ENCODE measurements at places on chromosomes 2 and 18.

DNA sequence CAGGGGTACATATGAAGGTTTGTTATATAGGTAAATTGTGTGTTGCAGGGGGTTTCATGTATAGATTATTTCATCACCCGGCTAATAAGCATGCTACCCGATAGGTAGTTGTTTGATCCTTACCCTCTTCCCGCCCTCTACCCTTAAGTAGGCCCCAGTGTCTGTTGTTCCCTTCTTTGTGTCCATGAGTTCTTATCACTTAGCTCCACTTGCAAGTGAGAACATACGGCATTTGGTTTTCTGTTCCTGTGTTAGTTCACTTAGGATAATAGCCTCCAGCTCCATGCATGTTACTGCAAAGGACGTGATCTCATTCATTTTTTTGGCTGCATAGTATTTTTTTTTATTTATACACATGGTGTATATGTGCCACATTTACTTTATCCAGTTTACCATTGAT, 34.2 kb upstream of the ELAC1 start:
- DNase-seq, result no peak

GRCh38 chr2:62215306-62216064, 19.6 kb downstream of the B3GNT2 start:
- no peak for DNase-seq

- no peak for DNase-seq
Observed at GRCh38 chr2:176066645-176067588, 16.8 kb downstream of the EVX2 start.

- no peak for DNase-seq
Observed at GRCh38 chr2:27752551-27753237, 18.8 kb upstream of the MRPL33 start.

DNA sequence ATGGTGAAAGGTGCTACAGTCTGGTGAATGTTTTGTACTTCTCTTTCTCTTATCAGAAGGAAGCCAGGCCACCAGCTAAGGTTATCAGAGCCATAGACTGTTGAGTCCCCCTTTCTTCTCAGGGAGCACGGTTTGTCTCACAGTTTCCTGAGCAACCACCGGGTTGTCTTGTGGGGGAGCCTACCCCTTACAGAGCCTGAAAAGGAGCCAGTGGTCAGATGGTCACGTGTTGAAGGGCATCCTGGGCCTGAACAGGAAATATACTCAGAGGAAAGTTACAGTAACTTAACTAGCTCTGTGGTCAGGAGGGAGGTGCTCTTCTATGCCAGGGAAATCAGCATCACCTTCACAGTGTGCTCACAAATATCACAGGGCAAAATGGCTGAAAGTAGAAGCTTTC, 11.6 kb downstream of the CD28 start:
- no peak for DNase-seq

DNA sequence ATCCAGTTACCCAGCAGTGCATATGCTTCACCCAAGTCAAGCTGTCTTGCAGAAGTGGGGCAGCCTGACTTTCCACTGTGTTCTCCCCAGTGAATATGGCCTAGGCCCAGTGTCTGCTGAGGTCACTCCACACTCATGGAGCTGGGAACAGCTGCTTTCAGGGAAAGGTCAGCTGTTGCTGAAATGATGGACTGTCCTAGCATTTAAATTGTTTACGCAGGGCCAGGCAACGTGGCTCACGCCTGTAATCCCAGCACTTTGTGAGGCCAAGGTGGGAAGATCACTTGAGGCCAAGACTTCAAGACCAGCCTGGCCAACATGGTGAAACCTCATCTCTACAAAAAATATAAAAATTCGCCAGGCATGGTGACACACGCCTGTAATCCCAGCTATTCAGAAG, 86.5 kb downstream of the LIPG start:
- no peak for DNase-seq
